ENCODE measurements at places on chromosomes 4 and X.

- no peak for DNase-seq
Observed at GRCh38 chrX:7190157-7190556, 42.2 kb upstream of the PUDP start.

DNA sequence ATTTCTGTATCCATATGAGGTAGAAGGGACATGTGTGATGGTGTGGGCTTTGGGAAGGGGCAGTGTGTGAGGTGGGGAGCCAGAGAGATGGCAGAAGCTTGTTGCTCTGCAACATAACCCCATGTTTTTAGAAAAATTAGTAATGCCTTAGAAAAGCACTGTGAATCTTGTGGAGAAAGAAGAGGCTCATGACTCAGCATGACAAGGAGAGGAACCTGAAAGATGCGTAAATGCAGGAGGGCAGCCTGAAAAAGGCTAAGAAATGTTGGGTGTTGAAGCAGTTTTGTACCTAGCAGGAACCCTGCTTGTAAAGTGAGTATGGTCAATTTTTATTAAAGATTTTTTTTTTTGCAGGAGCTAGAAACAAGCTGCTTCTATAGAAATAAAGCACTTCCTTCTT, 59.8 kb downstream of the ARSJ start:
- DNase-seq, result no peak

- DNase-seq, result no peak
Observed at GRCh38 chr4:38109370-38109769, 149.2 kb downstream of the PTTG2 start.

DNA sequence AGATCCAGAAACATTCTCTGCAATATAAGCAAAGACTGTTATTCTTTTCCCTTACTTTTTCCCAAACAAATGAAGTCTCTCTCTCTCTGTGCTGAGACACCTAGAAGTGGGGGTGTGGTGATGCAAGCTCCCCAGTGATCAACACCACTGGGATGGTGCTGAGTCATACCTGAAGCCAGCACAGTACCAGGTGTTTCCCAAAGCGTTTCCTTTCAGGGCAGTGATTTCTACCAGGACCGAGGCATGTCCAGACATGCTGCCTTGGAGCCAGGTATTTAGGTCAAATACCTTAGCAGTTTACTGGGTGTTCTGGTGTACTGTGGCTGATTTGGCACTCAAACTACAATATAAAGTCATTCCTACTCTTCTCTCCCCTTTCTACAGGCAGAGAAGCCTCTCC, 726.5 kb downstream of the FAM133A start:
- DNase-seq, result no peak

DNA sequence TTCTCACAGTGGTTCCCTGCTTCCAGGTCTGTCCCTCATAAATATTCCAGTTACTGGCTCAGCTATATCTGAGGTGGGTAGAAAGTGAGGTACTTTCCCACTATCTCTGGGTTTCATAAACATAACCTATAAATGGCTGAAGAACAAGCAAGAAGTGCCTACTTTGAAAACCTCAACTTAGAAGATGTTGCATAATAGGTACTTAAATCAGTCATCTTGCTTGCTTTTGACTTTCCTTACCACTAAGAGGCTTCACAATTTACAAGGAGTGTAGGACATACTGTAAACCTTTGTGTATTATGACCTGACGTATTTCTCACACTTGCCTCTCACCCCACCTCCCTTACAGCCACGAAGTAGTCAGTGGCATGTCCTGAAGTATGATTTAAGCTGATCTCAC, 145.9 kb downstream of the PCDH19 start:
- no peak for DNase-seq

DNA sequence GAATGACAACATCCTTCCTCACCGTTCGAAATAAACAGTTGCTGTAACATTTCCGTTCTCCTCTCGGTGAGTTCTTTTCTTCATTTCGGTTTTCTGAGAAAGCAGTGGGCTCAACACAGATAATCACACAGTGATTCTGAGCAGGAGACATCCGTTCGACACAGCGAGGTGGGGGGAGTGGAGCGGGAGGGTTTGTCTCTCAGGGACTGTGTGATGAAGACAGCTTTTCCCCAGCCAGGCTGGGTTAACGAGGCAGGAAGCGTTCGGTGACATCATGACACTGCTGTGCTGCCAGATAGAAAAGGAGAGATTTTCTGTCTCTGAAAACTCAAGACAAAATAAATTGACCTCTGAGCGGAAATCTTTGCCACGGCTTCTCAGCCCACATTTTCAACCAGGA, 119.3 kb downstream of the CRLF2 start:
- no peak for DNase-seq

- DNase-seq, result no peak
Observed at GRCh38 chrX:119622356-119623232, 16.4 kb upstream of the NKRF start.

DNA sequence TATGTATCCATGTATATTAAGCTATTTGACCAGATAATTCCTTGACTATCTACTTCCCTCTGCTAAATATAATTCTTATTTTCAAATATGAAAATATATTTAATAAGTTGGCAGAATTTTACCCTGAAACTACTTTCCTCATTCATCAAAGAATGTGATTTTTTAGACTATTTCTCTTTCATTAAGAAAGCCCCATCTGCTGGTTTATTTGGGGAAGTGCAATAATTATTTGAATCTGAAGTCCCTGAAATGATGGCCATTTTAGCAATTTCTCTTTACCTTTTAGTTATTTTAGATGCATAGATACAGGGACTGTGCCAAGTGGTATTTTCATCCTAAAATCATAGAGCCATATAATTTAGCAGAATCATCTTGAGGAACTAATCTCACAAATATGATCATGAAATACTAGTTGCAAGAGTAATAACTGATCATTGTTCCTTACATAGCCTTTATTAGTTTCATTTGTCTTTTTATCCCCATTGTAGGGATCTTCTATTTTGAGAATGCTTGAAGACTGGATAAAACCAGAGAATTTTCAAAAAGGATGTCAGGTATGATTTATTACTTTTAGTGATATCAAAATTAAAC, 39.0 kb downstream of the ENPEP start:
- no peak for DNase-seq

GRCh38 chr4:38920677-38921076, 53.1 kb downstream of the FAM114A1 start:
- DNase-seq, result no peak

GRCh38 chr4:102500696-102501446, at the start of gene NFKB1:
TSS of gene NFKB1 (plus strand) at chr4:102501359. CDS start at chr4:102525519, 24,160 bp downstream.
- peak; percentile 86 for DNase-seq

- DNase-seq, result no peak
Observed at GRCh38 chr4:140944572-140944971, 188.4 kb upstream of the TBC1D9 start.

DNA sequence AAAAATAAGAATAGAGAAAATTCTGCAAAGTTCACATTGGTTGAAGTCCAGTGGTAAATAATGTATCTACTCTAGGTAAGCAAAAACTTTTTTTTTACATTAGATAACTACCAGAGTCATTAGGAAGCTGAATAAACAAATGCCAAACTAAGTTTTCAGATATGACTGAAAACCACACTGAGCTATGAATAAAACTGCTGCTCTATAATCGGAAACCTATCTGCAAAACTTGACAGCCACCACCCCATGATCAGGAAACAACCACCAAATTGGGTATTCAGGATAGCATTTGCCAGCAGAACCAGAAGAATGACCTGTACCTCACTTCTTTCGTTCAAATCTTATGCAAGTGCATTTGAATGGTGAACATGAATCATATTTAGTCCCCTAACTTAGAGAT, 173.0 kb upstream of the TET2 start:
- DNase-seq, result no peak

DNA sequence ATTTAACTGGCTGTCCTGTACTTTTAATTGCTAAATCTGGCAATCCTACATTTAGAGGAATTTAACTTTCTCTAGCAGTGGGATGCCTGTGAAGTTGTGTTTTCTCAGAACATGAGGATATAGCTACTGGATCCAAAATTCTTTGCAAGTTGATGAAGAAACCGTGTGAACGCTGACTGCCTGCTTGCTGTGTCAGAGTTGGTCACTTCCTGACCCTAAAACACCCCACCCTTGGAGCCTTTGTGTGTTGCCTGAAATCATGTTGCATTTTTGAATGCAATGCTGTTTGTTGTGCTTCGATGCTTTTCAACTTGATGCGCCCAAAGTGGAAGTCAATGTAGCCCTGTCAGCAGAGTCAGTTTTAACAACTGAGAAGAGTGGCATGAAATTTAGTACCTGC, 211.2 kb downstream of the ANK2 start:
- DNase-seq, result no peak

DNA sequence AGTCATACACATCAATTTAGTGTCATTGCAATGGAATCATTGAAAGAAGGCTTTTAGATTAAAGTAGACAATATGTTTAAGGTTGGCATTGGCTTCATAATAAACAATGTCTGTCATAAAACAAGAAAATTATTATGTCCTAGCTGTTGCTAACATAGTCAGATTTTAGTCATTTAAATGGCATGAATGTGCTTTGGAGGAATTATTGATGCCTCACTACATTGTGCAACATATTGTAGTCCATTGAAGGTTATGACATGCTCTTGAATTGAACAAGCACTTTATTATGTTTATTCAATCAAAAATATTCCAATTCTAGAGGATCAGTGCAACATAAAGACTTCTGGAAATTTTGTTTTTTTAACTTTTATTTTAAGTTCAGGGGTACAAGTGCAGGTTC, 489.8 kb upstream of the AMOT start:
- DNase-seq, result no peak

DNA sequence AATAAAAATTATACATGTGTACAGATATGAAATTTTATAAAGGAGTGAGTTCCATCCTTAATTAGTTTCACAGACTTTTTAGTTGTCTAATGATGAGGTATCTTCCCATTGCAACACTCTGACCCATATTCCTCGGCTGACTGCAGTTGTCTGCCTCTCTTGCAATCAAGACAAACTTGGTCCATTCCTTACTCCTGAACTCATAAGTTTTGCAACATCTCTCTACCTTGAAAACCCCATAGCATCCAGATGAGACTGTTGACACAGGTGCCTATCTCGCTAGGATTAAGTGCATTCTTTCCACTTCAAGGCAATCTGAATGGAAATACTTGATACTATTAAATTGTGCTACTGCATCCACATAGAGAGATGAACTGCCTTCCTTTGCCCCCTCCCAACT, 2.3 kb downstream of the XKRX start:
- DNase-seq, result no peak

- DNase-seq, result no peak
Observed at GRCh38 chr4:1775731-1776500, 17.2 kb upstream of the FGFR3 start.

DNA sequence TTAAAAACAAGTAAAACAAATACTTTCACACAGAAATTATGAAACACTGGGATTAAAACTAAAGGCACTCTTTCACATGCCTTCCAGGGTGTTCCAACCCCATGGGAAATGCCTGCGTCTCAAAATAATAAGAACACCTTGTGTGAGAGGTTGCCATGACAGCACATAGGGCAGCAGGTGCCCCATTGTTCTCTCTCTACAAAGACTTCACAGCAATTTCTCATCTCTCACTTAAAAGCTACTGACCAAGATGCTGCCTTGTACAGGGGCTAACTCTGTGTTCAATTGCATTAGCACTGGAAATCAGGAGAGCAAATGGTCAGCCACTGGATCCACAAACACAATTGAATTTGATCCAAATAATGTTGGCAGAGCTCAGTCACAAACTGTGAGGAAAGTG, 102.5 kb upstream of the GALNTL6 start:
- no peak for DNase-seq

DNA sequence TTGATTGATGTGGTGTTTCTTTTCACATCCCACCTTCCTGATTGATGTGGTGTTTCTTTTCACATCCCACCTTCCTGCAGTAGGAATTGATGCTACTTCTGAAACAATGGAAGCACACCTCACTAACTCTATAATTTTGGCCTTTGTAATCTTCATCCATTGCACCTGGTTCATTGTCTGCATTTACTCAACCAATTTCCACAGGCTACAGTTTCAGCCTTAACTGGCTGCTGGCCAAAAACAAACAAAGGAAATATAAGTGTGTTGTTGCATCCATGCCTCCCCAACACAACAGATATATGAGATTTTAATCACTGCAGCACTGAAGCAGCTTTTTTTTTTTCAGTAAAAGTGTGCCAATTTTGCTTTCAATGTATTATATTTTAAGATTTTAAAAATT, 867.6 kb upstream of the PCDH7 start:
- no peak for DNase-seq

DNA sequence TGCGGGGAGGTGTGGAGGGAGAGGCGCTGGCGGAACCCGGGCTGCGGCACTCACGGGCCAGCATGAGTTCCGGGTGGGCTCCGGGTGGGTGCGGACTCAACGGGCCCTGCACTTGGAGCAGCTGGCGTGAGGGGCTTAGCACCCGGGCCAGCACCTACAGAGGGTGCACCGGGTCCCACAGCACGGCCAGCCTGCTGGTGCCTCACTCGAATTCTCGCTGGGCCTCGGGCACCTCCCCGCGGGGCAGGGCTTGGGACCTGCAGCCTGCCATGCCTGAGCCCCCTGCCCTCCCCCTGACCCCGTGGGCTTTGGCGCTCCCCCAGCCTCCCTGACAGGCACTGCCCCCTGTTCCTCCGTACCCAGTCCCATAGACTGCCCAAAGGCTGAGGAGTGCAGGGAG, 10.8 kb upstream of the CAMK2D start:
- DNase-seq, result no peak

- DNase-seq, result no peak
Observed at GRCh38 chr4:155787113-155787710, 28.4 kb downstream of the GUCY1B1 start.

GRCh38 chr4:83231620-83232076, 53.0 kb downstream of the COQ2 start:
- no peak for DNase-seq

GRCh38 chr4:182832352-182833120, 84.7 kb downstream of the DCTD start:
- DNase-seq, result no peak

GRCh38 chr4:13704761-13705160, 77.2 kb upstream of the BOD1L1 start:
- no peak for DNase-seq

DNA sequence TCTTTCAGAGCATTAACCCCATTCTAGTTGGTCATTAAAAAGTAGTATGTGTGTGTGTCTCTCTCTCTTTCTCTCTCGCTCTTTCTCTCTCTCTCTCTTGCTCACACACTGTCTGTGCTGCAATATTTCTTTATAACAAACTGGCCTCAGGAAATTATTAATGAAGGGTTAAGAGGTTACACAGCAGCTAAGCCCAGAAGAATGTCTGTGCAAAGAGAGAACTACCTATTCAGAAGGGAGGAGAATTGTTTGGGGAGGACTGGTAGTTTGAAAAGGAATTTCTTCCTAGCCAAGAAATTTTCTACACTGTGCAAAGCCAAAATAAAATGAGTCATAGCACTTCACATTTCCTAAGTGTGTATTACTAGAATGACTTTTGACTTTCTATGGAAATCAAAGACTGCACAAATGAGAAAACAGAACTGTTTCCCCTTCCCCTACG, 22.2 kb downstream of the PDGFC start:
- no peak for DNase-seq
